ENCODE measurements at places on chromosomes 3 and 15.
A peak's percentile ranks its signal among the peaks of the same experiment; 100 is the strongest.

DNA sequence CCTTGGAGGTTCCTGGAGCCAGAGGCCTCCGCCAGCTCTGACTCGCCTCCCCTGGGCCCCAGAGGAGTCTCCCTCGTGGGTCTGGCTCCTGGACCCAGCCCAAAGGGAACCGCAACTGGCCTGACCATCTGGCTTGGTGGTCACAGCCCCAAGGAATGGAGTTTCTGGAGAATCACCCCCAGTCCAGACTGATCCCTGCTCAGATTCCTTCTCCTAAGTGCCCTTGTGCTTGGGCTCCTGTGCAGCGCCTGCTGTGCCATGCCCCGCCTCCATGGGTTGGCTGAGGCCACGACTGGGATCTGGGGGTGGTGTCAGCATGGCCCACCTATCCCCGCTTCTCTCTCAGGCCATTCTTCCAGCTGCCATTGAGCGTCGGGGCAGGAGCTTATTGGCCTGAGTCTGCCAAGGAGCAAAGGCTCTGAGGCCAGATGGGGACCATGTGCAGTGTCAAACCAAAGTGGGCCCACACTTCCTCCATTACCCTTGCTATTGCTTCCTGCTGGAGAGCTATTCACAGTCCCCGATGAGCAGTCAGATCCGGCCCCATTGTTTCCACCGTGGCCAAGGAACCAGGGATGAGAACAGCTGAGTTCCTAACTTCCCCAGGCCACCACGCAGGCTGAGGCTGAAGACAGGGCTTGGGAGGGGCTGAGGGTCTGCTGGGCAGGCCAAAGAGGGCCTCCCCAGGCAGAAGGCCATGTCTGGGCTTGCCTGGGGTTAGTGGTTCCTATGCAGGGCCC lies 19.0 kb downstream of the CSPG4 start:
- DNase-seq, result peak; percentile 22

DNA sequence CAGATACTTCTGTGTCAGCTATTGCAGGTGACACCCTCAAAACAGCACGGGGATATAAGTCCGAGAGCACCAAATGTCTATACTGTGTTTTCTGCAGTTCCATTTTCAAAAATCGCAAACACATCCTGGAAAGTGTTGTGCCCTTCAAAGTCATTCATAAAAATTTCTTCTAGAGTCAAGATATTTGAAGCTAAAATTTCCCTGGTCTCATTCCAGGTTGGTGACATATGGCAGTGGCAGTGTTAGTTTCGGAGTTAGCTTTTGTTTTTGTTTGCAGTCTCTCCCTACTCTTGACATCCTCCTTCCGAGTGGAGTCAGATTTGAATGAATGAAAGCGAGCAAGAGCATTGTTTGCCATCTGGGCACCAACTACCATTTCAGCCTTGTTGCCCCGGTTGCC lies 3.2 kb upstream of the FSIP1 start:
- DNase-seq, result no peak

DNA sequence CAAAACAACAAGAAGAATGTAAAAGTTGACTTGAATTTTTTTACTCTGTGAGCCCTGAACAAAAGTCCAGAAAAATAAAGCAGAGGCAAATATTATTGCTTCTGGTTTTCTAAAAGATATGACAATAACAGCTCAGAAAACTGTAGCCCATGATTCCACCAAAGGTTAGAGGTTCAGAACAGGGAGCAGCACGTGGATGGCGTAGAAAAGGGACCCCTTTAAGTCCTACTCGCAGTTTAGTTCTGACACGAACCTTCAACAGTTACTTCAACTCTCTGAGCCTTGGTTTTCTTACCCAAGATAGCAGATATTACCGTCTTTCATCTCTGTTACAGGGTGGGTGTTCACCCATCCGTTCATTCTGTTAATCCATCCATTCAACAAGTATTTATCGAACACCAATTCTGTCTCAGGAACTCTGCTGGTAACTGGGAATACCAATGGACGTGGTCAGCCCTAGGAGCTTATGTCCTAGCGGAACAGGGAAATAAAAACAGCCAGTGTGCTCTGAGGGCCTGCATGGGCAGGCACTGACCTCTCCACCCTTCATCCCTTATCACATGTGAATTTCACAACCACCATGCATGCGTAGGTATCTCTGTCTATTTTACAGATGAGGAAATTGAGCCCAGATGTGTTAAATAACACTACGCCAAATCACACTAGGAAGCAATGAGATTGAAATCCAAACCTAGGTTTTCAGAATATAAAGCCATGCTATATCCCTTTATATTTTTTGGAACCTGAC lies 274.2 kb upstream of the ICE2 start:
- DNase-seq, result no peak

DNA sequence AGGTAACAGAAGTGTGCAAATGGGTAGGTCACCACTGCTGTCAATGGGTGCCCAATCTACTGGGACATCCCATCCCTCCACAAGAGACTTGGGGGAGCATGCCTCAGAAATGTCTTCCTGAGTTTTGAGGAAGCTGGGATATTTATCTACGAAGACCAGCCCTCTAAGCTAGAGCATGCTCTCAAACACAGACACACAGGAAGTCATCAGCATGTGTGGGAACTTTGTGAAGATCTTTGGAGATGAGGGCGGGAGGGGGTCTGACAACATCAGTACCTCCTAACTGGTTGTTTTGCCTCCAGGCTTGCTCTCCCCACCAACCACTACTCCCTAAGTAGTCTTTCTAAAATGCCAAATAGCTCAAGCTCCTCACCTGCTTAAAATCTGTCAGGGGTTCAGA lies 3.5 kb upstream of the MEF2A start:
- DNase-seq, result no peak

GRCh38 chr15:69881766-69882165 lies 216.0 kb downstream of the TLE3 start:
- no peak for DNase-seq

GRCh38 chr3:100335434-100335833 lies 877 bp downstream of the NIT2 start:
- DNase-seq, result no peak

DNA sequence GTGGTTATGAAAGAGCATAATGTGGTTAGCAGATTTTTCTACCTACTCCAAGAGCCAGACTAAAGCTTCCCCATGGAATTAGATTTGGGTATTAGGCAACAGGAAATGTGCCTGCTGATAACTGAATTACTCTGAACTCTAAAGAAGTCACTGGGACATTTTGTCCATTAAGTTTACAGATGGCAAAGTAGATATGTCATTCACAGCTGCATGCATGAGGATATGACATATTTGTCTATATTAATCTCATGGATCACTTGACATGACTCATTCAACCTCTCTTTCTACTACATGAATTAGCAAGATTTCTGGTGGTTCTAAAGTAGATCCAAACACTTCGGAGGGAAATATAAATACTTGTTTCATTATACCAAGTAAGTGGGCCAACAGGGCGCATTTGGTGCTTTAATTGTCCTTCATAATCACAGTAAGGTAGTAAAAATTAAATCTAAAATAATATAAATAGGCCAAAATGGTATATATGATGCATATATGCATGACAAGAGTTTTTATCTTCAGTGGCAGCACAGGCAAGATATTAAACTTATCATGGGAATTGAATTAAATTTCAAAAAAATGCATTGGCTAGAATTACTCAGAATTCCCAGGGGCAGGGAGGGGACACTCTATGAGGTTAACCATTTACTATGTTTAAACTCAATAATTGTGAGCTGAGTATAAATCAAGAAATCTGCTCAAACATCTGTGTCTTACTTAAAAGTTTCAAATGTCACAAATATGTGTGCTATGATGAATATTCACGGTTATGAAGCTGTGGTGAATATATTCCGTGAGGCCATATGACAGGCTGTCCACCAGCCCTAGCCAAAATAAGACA lies 365.3 kb upstream of the KCNMB2 start:
- peak; percentile 88 for DNase-seq

- DNase-seq, result no peak
Observed at GRCh38 chr3:157810924-157811718, 295.1 kb downstream of the SHOX2 start.

GRCh38 chr3:172288651-172289050 lies 159.6 kb downstream of the GHSR start:
- DNase-seq, result no peak

DNA sequence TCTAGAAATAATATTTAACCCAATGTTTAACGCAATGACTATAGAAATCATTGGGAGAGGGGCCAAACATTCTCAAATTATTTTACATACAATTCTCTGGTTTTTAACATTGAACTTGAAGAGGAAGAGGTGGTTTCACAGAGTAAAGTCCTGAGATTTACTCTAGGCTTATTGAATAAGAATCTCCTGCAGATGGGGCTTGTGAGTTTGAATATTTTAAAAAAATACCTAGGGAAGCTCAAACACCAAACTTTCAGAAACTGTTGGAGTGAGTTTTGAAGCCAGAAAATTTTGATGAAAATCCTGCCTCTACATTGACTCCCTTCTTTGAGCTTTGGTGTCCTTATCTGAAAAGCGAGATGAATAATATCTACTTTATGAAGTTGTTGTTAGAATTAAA lies 906.6 kb downstream of the TUSC7 start:
- DNase-seq, result no peak

DNA sequence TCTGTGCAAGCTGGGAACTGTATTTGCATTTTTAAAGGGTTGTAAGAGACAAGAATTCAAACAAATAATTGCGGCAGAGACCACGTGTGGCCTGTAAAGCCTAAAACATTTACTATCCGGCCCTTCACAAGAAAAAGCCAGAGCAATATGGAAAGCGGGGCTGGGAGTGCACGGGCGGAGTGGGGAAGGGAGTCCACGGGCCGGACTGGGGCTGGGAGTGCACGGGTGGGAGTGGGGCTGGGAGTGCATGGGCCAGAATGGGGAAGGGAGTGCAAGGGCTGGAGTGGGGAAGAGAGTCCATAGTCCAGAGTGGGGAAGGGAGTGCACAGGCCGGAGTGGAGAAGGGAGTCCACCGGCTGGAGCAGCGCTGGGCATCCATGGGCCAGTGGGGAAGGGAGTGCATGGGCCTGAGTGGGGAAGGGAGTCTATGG lies 41.2 kb downstream of the KLF15 start:
- DNase-seq, result no peak

GRCh38 chr3:109095166-109095565 lies 22.8 kb downstream of the MORC1 start:
- no peak for DNase-seq

- no peak for DNase-seq
Observed at GRCh38 chr3:66406163-66406562, 94.7 kb downstream of the LRIG1 start.

DNA sequence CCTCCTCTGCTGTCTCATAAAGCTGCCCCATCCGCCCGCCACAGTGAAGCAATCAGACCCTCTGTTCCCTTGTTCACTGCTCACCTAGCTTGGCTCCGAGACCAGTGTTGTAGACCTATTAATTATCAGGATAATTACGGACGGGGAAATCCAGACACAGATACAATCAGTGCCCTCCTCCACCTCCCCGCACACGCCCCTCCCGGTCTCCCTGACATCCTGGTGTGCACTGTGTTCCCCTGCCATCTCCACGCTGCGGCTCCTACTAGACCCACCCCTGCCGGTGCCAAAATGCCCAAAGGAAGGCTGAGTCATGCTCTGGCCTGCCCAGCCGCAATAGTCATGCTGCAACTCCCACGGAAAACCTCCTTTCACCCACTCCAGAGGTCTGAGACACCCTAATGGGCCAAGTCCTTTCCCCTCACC lies 277.3 kb upstream of the TLE3 start:
- DNase-seq, result peak; percentile 67

DNA sequence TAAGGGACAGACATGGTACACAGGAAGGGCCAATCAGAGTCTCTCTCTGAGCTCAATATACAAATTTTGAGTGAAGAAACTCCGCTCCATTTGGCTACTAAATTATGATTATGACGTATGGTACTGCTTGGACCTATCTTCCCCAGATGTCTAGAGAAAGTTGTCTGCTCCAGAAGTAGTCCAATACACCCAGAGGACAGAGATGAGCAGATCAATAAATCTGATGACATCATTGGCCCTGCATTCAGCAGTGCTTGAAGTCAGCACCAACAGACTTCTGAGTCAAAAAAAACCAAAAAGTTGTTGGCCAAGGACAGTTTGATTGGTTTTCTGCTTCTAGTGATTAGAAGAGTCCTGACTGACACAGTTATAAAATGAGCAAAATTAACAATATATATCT lies 19.9 kb upstream of the ARHGEF26 start:
- DNase-seq, result no peak

GRCh38 chr3:37741644-37742043 lies 120.0 kb upstream of the CTDSPL start:
- DNase-seq, result no peak

- no peak for DNase-seq
Observed at GRCh38 chr15:29050870-29051269, 165.1 kb downstream of the APBA2 start.

GRCh38 chr3:181279239-181279565 lies 289.7 kb upstream of the DNAJC19 start:
- no peak for DNase-seq

- DNase-seq, result no peak
Observed at GRCh38 chr3:73459711-73460110, 165.0 kb downstream of the PDZRN3 start.

GRCh38 chr3:184567946-184568559 lies 6.5 kb downstream of the EPHB3 start:
- DNase-seq, result no peak

DNA sequence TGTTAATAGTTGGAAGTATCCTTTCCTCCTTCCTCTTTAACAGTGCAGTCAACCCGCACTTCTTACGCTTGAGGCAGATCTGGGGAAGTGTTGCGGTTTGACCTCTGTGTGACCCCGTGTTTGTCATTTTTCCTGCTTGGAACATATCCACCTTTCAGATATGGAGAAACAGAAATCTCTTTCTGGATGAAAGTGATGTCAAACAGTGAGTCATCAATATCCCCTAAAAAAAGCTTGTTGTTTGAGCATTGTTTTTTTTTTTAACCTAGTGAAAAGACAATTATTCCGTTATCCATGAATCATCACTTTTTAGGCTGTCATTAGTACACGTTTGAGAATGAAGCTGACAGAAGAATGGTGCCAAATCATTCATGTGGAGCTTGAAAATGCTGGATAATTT lies 293.7 kb downstream of the ARPP21 start:
- peak; percentile 39 for DNase-seq

- DNase-seq, result no peak
Observed at GRCh38 chr15:54820811-54821210, 375.9 kb downstream of the RSL24D1 start.

- DNase-seq, result no peak
Observed at GRCh38 chr3:57157545-57157944, 7.6 kb downstream of the IL17RD start.

- DNase-seq, result peak; percentile 61
Observed at GRCh38 chr15:94858449-94858848, 627.1 kb downstream of the MCTP2 start.

DNA sequence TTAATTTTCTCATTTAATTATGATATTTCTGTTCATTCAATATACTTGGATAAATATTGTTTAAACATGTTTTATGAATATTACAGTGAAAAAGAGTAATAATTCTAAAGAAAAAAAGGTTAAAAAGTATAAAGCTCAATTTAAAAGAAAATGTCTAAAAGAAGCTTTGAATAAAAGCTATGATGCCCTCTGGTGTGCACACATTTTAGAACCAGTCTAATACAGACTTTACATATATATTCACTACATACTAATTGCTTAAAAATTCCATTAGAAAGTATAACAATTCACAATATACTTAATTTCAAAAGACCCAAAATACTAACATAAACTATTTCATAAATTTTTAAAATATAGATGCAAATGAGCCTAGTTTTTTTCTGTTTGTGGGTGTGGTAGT lies 909.1 kb upstream of the ROBO1 start:
- no peak for DNase-seq

All from foreskin keratinocyte (primary cell).